ENCODE measurements at places on chromosomes 5 and 9.

GRCh38 chr5:66344544-66344943, 200.4 kb downstream of the SREK1 start:
- no peak for DNase-seq

DNA sequence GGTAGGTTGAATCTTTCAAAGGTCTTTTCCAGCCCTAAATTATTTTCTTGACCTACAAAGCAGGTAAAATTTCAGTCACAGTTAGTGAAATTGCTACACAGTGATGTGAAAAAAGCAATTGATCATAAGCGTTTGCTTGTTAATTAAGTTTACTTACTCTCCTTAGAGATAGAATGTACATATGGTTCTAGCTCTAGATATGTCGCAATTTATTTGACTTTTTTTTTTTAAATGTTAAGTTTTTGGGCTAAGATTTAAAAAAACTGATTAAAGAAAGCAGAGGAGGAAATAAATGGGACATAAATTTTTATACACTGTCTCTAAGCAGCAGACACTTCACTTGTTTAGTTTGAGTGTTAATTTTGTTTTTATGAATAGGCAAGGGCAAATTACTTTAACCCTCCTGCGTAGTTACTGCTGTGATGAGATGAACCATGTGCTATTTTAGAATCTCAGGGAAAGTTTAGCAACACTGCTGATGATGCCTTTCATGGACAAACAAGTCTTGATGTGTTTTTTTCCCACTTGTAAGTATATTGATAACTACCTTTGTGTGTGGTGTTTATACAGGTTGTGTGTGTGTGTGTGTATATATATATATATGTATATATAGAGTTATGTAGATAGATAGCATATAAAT, 38.3 kb upstream of the FAM120AOS start:
- no peak for DNase-seq

DNA sequence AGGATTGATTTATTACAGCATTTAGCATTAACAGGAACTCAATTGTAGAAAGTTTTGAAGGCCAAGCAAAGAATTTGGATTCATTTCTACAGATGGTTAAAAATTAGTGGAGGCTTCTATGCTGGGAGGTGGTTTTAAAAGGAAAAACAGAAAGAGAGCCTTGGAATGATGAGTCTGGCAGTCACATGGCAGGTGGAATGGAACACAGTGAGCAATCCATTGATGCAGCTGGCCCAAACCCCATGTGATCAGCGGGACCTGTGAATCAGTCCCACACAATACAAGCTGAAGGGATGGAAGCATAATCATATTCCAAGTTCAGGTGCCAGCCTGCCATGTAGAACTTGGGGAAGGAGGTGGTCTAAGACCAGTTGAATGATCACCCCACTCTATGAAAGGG, 147.9 kb downstream of the PIP5K1B start:
- DNase-seq = no peak

DNA sequence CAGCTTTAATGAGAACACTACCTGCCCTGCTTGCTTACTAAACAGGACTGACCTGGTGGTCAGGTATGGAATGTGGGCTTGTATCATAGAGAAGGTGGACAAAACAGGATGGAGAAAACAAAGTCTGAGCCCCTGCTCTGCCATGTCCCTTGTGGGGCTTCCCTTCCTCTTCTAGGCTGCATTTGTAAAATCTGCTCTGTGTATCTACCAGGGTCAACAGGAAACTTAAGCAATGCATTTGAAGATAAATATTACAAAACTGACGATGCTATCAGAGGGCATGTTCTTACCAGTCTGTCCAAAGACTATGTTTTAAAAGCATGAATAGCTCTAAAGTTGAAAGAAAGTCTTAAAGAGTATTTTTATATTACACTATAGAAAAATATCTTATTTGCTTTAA, 228.7 kb downstream of the DCP2 start:
- DNase-seq = no peak

DNA sequence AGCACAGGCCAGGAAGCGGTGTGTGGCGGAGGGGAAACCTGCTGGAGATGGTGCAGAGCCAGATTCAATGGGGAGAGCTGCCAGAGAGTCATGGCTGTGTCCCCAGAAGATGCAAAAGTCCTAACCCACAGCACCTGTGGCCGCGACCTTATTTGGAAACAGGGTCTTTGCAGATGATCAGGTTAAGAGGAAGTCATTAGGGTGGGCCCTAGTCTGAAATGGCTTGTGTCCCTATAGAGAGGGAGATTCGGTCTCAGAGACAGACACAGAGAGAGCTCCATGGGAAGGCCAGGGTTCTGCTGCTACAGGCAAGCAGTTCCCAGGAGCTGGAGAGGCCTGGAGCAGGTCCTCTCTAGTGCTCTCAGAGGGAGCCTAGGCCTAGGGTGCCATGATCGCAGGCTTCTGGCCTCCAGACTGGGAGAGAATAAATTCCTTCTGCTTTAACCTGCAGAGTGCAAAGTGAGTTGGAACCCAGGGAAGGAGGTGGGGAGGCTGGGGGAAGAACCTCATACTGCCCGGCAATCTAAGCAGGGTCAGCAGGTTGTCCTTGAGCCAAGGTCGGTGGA, 1.9 kb upstream of the LPCAT1 start:
- no peak for DNase-seq

- no peak for DNase-seq
These were observed 12.1 kb downstream of the PCDH1 start for GRCh38 chr5:141866096-141866495.

DNA sequence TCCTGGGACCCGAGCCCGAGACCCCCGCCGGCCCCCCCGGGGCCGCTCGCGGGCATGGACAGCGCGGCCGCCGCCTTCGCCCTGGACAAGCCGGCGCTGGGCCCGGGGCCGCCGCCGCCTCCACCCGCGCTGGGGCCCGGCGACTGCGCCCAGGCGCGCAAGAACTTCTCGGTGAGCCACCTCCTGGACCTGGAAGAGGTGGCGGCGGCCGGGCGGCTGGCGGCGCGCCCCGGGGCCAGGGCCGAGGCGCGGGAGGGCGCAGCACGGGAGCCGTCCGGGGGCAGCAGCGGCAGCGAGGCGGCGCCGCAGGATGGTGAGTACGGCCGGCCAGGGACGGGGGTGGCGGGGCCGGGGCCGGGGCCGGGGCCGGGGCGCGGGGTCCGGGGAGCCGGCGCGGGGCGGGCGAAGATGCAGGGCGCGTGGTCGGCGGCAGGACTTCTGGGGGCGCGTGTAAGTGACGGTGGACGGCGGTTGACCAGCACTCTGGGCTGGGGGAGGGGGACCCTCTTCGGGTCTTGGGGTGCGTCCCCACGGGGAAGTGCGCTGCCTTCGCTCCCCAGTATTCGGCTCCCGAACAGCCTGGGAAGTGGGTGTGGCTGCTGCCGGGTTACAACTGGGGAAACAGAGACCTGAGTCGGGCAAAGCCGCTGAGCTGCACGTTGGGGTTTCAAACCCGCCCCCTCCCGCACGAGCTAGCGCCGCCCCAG, 520 bp downstream of the PRRX2 start:
- DNase-seq = no peak

- DNase-seq = no peak
These were observed 31.9 kb upstream of the C5orf58 start for GRCh38 chr5:170200876-170201275.
